ENCODE measurements at places on chromosomes 13 and 19.

- no peak for DNase-seq
These were observed 3.0 kb downstream of the PCID2 start for GRCh38 chr13:113205428-113205931.

DNA sequence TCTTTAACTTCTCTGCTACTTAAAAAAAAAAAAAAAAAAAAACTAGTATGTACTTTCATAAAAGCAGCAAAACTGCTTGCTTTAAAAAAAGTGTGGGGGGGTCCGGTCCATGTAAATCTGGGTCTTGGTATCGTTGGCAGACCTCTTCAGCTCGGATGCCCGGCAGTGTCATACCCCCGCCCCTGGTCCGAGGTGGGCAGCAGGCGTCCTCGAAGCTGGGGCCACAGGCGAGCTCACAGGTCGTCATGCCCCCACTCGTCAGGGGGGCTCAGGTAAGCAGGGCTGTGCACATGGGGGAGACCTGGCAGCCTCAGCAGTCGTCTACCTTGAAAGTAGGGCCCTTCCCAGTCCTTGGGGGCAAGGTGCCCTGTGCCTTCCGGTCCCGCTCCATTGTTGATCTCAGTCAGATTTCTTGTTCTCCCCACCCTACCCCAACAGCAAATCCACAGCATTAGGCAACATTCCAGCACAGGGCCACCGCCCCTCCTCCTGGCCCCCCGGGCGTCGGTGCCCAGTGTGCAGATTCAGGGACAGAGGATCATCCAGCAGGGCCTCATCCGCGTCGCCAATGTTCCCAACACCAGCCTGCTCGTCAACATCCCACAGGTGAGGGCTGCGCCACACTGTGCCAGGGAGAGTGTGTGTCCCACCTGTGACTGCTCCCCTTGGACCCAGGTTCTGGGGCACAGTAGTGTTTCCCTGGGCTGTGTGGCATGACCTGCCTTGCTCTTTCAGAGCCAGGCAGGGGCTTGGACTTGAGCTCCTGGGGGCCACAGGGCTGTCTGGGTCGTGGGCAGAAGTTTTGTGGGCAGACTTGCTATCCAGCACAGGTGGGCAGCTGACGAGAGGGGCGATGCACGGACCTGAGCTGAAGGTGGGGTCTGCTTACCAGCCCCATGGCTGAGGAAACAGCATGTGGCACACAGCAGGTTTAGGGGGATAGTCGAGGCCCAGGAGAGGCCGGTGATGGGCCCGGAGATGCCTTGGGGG is 19.4 kb downstream of the TSSK6 start:
- no peak for DNase-seq

- no peak for DNase-seq
These were observed 1707.9 kb upstream of the PRR20A start for GRCh38 chr13:55432814-55433213.

GRCh38 chr13:111657013-111657412 is 336.6 kb downstream of the TEX29 start:
- no peak for DNase-seq

DNA sequence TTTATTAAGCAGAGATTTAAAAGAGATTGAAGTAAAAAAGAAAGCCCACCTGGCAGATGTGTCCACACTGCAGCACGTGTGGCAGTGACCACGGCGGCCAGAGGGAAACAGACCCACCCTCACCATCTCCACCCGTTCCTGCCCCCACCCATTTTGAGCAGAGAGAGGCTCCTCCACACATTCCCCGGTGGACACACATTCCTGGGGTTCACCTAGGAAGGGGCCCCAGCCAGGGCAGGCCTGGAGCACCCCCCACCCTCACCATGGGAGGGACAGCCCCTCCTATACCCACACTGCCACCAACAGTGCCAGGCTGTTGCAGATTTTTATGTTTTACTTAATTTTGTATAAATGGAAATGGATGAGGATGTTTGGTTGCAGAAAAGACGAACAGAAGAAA is 54.9 kb downstream of the SLC7A9 start:
- no peak for DNase-seq

DNA sequence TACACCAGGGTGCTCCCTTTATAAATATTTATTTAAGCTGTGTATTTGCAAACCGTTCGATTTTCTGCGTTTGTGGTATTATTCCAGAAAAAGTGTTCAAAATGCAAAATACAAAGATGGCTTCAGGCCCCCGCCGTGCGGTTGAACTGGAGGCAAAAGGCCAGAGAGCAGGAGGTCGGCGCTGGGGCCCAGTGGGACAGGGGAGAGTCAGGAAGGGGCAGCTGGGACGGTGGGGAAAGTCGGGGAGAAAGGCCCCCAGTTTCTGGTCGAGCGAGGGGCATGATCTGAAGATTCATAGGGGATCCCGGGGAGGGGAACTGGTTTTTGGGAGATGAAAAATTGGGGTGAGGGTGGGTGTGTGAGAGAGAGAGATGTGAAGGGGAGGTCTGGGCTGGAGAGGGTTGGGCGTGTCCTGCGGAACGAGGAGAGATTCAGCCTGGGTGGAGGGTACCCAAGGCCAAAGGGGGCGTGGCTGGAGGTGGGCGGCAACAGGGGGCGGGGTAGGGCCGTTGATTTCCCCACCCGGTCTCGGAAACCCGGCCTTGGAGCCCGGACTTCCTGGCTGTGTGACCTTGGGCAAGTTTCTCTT is 678 bp downstream of the ISOC2 start:
- DNase-seq: peak; percentile 71

DNA sequence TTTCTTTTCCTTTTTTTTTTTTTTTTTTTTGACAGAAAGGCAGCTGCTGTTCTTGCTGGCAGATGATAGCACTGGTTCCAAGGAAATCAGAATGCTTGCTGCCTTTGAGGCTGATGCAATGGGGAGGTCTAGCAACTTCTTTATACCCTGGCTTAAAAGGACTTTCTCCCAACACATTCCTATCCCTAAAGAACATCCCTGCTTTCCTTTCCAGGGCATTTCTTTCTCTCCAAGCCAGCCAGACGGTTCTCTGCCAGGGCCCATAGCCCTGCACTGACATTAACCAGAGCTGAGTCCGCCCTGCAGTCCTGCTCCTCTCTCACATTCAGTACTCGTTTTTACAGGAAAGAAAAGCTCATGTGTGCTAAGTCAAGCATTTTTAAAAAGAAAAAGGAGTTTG is 133.9 kb upstream of the WASF3 start:
- no peak for DNase-seq

- DNase-seq: peak; percentile 15
These were observed 38.6 kb downstream of the ZNF823 start for GRCh38 chr19:11699931-11700794.

- peak; percentile 38 for DNase-seq
These were observed 22.3 kb upstream of the LILRA2 start for GRCh38 chr19:54551293-54551692.

GRCh38 chr13:22218797-22219196 is 547.9 kb downstream of the FGF9 start:
- no peak for DNase-seq

- DNase-seq: no peak
These were observed 29.5 kb downstream of the ZNF490 start for GRCh38 chr19:12581100-12581499.

GRCh38 chr19:53864308-53864836 is 3.3 kb upstream of the MYADM start:
- no peak for DNase-seq

All from activated CD8-positive, alpha-beta T cell treated with anti-CD3 and anti-CD28 coated beads for 36 hours (primary cell).